NCI-H2081 (cell line): ENCODE measurements at places on chromosomes 4 and X.

DNA sequence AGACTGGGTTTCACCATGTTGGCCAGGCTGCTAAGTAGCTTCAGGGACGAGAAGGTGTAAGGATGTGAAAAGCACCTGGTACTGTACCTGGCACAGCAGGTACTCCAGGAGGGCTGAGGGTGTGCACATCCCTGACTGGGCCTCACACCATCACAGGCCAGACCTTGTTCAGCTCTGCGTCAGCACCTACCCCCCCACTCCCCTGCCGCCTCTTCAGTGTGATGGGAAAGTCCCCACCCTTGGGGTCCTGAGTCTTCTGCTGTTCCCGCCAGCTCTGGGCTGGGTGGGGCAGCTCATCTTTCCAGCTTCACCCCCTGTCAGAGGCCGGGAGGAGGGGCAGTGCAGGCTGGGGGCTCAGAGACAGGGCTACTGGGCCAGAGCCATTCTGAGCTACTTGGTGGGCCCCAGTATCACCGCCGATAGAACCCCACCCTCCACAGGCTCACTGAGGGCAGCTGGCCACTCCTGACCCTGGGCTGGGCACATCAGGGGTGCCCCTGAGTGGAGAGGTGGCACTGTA lies 6.7 kb upstream of the SH3BP2 start:
- no peak for DNase-seq

- no peak for DNase-seq
Observed at GRCh38 chr4:116018831-116019230, 905.4 kb upstream of the NDST4 start.

- no peak for DNase-seq
Observed at GRCh38 chr4:6687947-6688878, 5.5 kb upstream of the S100P start.

GRCh38 chr4:66331761-66332160 lies 661.5 kb upstream of the EPHA5 start:
- no peak for DNase-seq

DNA sequence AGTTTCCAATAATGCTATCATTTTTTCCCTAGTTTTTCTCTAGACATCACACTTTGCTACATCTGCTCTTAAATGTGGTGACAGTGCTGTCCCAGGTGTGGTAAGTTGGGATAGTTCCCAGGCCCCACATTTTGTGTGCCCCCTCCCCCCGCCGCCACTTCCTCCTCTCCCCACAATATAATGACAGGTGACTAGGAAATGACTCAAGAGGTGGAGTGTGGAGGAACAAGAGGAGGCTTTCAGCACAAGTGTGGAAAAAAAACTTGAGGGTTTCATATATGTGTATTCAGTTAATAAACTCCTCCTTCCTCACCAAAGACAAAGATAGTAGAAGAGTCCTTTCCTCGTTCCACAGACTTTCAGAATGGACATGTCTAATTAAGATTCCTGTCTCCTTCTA lies 18.3 kb upstream of the IL21 start:
- no peak for DNase-seq

- no peak for DNase-seq
Observed at GRCh38 chr4:7717946-7718490, 221.6 kb downstream of the AFAP1 start.

GRCh38 chrX:78659955-78660354 lies 827 bp upstream of the RTL3 start:
- no peak for DNase-seq

DNA sequence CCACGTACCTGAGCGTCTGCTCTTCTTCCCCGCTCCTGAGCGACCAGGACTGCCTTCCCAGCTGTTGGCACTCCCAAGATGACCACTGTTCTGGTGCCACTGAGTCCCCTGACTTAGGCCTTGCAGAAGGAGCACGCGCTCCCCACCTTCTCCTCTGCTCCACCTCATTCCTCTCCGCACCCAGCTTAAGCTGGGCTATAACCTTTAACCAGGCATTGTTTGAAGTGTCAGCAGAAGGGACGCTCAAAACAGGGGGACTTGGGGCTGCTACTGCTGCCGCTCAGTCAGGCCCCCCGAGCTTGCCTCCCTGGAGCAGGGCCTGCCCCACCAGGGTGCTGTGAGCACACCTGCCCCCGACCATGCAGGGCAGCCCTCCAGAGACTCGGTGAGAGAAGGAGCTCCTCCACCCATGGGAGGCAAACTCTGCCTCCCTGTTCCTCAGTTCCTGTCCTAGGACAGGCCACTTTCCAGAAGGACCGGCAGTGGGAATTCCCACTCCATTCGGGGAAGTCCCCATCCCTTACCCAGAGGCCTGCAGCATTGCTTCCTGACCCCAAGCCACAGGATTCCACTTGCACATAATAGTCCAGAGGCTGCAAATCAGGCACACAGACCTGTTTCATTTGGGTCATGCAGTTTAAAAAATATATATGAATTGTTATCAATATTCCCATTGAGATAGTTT lies 99.7 kb upstream of the ENPP6 start:
- no peak for DNase-seq

- no peak for DNase-seq
Observed at GRCh38 chrX:110037178-110037577, 34.3 kb downstream of the TMEM164 start.

DNA sequence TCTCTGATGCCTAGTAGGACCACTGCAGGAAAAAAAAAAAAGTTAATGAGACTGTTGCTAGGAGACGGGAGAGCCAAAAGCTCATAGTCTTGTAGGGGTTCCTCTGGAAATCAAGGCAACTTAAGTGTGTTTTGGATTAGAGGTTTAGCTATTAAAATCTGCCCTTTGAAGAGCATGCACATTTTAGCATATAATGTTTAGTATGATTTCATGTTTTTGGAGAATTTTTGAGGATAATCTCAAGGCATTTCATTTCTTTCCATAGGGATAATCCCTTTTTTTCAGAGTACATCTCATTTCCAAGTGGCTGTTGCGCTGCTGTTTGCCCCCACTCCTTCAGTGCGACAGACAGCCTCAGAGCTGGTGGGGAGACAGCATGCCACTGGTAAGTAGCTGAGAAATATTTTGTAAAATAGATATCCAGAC lies at the start of gene LINC00632:
TSS of gene LINC00632 (plus strand) at position 339 of the 426 bp plus-strand sequence.
- no peak for DNase-seq
